ELF-1 (cell line): ENCODE measurements at places on chromosomes 1 and 21.

GRCh38 chr1:150321826-150322166 lies 463 bp downstream of the PRPF3 start:
- DNase-seq: no peak

GRCh38 chr1:207695891-207696290 lies 51.0 kb downstream of the CR1L start:
- DNase-seq: no peak

GRCh38 chr1:230147253-230148125 lies 80.5 kb downstream of the GALNT2 start:
- DNase-seq: no peak

DNA sequence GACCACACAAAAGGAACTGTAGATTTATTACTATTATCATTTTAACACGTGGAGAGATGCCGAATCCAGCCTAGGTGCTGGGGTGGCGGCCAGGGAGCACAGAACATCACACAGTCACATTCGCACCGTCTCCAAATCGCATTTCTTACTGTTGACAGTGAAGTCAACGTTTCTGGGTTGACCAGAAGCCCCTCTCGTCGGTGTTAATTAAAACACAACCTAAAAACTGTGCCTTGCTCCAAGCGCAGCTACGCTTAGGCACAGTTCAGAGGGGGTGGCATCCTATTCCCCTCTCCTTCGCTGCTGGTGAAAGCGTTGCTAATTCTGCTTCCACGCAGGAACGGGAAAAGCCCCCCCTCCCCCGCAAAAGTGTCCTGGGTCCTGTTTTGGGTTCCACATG lies 4.1 kb downstream of the RIPK4 start:
- no peak for DNase-seq

DNA sequence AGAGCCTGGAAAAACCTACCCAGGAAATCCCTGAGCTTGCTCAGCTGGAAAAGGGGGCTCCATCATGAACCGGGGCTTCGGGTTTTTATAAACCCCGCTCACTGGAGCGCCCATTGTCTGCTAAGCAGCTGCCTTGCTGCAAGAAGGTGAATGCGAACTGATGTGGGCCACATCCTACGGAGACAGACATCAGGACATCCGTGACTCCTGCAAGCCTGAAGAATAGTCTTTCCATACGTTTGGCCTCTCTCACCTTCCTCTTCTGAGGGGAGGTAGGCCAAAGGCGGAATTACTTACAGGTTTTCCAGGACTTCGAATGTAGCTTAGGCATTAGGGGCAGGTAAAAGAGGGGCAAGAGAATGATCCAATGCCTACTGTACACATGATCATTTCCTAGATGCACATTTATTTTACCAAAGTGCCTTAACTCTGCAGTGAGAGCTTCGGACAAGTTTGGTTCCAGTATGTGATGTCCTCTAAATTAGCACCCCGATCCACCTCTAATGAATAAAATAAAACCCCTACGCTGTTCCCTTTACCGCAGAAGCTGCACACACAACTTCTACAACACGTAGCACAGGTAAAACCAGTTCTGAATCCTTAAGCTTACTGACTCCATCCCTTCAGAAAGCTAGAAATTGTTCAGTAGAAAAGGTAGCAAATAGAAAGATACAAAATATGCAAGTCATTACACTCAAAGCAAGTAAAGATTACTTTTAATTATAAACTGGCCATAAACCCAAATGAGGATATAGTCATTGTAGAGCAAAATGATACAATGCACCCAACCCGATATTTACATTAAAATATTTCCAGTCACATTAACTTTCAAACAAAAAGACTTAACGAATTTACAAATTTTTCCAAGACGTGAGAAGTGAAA lies 866 bp upstream of the SORT1 start:
- no peak for DNase-seq

GRCh38 chr1:26126321-26127084 lies 14.9 kb downstream of the PDIK1L start:
- no peak for DNase-seq

DNA sequence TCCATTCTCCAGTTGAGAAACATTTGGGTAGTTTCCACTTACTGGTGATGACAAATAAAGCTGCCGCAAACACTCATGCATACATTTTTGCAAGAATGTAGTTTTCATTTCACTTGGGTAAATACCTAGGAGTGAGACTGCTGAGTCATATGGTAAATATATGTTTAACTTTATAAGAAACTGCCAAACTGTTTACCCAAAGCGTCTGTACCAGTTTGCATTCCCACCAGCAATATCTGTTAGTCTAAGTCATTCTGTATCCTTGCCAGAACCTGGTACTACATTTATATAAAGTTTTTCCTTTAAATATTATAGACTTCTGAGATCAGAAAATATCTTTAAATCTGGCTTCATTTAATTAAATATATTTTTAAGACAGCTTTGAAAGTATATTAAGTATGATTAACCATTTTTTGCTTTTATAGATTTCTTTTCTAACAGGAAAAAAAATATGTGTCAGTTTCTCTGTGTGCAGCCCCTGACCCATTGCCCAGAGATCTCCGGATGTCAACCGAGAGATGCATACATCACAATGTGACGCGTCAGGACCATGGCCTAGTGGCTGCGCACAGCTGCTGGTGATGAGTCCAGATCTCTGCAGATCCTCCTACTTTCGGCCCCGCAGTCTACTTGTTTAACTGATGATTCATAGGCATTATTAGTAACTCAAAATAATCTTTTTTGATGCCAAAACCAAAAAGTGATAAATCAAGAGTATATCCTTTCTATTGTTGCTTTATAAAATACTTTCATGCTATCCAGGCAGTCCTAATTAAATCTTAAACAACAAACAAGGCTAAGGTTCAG lies 227.1 kb upstream of the MAP1LC3C start:
- DNase-seq: no peak

DNA sequence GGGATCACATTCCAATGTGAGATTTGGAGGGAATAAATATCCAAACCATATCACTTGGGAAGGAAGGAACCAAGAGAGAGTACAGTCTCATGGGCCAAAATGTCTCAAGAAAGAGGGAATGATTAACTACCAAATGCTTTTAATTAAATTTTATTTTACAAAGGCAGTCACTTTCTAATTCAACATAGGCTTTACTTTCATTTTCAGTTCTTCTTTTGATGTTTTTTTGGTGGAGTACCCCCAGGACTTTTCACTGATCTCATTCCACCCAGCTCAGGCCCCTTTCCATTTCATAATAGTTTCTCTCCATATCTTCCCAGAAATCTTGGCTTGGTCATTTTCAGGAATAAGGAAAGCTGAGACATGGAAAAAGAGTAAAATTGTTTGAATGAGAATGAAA lies 5.1 kb upstream of the SLAMF7 start:
- DNase-seq: no peak

GRCh38 chr1:1623181-1623630 lies 7.9 kb downstream of the MIB2 start:
- no peak for DNase-seq

- DNase-seq: no peak
Measured at GRCh38 chr1:77036560-77036959, 169.3 kb downstream of the ST6GALNAC5 start.

DNA sequence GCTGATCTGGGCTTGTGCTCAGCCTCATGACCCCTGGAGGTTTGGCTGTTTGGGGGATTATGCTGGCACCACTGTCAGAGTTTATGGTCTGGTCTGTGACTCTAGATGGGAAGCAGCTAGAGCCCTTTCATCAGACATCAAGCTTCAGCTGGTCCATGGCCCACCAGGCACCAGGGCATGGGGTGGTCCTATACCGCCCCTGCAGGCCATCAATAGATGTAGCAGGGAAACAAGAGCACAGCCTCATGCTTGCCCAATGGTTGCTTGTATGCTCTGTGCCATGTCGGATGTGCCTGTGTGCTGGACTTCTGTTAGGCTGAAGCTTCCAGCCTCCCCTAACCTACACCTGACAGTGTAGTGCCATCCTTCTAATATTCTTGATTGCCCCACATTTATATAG lies 71.1 kb upstream of the CD34 start:
- peak; percentile 54 for DNase-seq

DNA sequence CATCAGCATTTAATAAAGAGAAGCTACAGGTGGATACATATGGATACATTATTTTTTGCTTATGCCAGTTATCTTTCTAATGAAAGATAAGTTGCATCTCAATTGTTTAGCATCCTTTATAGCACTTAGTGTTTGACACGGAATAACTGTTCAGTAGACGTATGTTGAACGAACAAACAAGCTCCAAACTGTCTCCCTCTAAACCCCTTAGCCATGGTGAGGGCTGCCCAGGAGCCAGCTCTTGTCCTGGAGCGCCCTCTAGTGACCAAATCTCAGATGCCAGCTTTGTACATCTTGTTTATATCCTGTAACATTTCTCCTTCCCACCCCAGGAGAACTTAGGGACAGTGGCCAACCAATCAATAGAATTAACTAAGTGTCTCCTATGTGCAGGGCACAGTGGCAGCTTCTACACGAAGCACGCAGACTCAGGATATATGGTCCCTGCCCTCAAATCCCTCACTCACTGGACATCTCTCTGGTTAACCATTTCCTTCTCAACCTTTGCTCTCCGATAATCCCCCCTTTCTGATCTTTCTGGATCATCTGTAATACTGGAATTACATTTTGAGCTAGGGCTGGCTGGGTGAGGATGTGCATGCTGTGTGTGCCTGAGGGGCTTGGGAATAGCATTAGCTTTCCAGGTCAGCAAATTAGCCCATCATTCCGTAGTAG lies 22.9 kb downstream of the KCNA10 start:
- DNase-seq: peak; percentile 89

DNA sequence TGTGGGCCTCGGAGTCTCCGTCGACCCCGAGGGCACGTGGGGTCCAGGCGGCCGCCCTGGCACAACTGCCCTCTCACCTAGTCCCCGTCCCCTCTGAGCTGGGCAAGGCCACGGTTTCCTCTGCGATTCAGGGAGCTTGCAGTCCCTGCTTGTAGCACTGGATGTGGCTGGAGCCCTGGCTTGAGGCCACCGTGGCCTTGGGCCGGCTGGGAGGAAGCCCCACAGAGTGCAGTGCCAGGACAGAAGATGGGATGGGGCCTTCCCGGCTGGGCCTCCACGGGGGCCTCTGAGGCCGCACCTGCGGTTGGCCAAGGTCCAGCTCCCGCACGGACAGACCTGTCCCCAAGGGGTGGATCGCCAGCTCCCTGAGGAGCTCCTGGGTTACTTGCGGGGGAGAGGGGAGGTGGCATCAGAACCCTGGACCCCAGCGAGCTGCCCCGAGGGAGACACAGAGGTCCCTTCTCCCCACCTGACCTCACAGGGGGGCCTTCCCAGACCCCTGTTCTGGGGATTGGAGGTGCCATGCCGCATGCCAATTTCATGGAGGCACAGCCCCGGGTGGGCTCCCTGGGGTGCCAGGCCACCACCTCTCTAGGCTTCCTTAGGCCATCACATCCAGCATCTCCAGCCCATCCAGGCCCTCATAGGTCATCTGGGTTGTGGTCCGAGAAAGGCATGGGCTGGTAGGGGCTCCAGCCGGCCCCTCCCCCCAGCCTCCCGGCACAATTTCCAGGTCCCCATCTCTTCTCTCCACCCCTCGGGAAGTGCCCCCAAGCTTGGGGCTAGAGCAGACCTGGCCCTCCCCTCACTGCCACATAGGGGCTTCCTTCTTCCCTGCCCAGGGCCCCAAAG lies 80.8 kb downstream of the MORN1 start:
- DNase-seq: no peak

DNA sequence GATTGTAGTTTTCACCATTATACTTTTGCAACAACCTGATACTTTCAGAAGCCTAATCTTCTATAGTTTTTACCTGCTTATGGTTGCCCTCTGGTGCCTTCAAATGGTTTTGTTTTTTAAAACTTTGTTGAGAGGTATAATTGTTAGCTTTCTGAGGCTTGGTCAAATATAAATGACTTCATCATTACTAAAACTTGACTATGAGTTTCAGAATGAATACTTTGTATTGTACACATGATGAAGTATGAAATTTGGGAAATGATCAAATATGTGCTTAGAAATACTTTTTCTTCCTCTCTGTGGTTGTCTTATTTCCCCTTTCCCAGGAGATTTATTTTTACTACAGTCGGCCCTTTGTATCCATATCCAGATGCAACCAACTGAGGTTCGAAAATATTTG lies 151.8 kb upstream of the B3GALT2 start:
- no peak for DNase-seq

DNA sequence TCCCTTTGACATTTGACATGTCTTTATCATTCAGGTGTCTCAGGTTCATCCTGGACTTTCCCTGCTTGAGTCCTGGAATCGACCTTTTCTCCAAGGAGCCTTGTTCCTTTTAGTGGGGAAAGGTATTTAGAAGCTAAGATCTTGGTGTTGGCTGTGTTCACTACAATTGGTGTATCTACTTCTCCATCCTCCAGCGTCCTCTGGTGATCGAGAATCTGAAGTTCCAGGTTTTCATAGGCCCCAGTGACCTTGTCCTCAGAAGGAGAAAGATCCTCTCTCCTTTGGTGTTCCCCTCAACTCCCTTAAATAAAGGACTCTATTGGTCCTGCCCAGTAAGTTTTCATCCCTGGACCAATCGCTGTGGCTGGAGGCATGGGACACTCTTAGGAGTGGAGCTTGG lies 22.1 kb downstream of the MROH7 start:
- DNase-seq: no peak

GRCh38 chr1:6288026-6288425 lies 27.1 kb upstream of the GPR153 start:
- no peak for DNase-seq
